ENCODE measurements at places on chromosomes 16 and 17. TPM values are rescaled to one million over a fixed set of nuclear protein-coding genes. Genes with fewer than 3 reads are reported as not detected.

- H3K4me3 ChIP-seq: no peak overlapping the region
- H3K4me1 ChIP-seq: peaks cover 8% of the 10 kb centered on the region
- DNase-seq: no peak
- no peaks in the 10 kb centered on the region for H3K27me3 ChIP-seq
- no peak overlapping the region for H3K27ac ChIP-seq
- no peaks in the 10 kb centered on the region for H3K36me3 ChIP-seq
Measured at GRCh38 chr16:62539657-62540056, 503.4 kb upstream of the CDH8 start.

GRCh38 chr17:10842658-10843057 lies 4.8 kb upstream of the PIRT start:
- DNase-seq: no peak
- H3K27me3 ChIP-seq: no peaks in the 10 kb centered on the region
- H3K27ac ChIP-seq: no peak overlapping the region
- no peaks in the 10 kb centered on the region for H3K4me1 ChIP-seq
- H3K4me3 ChIP-seq: no peak overlapping the region

DNA sequence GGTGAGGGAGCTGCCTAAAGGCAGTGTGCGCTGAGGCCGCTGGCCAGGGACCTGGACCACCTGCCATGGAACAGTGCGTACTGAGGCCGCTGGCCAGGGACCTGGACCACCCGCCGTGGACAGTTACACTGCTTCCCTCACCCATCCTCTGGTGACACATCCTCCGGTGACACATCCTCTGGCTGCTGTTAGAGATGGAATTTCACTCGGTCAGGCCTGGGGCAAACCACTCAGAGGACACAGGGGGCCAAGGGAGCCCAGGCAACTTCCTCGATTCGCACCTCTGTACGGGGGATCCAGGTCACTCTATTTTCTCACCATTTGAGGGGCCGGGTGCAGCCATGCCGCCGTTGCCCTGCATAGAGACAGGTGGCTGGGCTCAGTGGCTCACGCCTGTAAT lies 32.4 kb upstream of the RPTOR start:
- H3K4me3 ChIP-seq: no peak overlapping the region
- H3K27ac ChIP-seq: peak overlapping the region; percentile 67
- peak; percentile 68 for DNase-seq
- H3K36me3 ChIP-seq: no peaks in the 10 kb centered on the region
- H3K27me3 ChIP-seq: peaks cover 6% of the 10 kb centered on the region

DNA sequence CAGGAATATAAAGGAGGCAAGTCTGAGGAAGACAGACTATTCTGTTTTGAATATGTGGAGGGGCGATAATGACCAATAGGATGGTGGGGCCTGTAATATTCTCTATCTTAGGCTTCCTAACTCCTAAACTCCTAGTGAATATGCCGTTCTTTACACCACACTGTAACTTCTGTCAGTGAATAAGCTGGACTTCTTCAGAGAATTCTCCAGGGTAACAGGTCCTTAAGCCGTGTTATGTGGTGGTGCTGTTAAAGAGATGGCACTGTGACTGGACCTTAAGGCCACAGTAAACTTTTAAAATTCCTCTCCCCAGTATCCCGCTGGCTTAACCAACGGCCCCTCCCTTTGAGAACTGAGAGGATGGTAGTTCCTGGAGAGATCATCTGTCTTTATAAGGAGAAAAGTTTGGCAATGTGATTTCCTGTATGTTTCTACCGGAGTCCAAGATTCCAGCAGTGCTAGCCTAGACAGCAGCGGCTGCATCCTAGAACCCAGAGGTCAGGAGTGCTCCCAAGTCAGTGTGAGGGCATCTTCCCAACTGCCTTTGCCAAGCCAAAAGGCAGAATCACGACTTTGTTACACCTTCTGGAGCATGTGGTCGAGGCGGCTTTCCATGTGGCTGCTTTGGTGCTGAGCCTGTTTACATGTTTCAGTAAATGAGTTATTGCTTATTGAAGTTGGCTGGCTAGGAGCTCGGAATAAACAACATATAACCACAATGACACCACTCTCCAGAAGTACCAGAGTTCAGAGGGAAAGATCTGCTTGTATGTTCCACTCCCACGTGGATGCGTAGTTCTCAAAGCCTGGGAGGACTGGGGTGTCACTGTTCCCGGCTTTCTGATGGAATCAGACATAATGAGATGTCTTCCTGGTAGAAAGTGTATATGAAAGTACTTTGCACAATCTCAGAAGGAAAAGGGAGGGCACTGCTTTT lies 41.0 kb downstream of the TUBD1 start:
- peak; percentile 54 for DNase-seq
- no peak overlapping the region for H3K4me3 ChIP-seq
- no peaks in the 10 kb centered on the region for H3K36me3 ChIP-seq
- H3K27ac ChIP-seq: peak overlapping the region; percentile 78
- H3K27me3 ChIP-seq: no peaks in the 10 kb centered on the region

DNA sequence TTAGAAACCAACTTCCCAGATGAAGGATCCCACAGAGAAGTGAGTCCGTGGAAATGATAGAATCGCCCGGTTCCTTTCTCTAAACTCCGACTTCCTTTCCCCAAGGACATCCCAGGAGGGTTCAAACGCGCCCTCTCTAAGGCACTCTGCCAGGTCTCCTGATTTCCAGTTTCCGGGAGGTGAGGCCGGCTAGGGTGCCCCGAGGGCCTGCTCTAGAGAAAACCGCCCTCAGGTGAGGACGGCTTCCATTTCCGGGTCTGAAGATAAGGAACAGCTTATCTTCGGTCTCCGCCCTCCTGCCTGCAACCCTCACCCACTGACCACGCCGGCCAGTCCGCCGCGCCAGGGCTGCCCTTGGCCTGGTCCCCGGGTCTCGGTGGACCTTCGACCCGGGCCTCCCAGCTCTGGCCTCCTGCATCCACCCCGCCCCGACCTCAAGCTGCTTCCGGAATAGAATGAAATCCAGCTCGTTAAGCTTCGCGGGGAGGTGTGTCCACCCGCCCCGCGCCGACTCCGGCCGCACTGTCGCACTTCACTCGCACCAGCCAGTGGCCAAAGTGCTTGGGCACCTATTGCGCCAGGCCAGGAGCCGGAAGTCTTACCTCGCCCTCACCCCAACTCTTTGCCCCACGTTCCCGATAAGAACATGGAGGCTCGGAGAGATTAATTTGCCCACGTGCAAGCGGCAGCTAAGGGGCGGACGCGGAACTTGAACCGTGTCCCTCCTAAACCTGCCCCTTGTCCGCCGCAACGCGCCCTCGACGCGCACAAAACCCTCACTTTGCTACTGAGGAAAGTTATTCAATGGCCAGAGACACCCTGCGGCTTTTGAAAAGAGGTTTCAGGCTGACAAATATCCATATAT lies 836 bp upstream of the MMP15 start:
- peaks cover 27% of the 10 kb centered on the region for H3K4me1 ChIP-seq
- no peaks in the 10 kb centered on the region for H3K36me3 ChIP-seq
- no peaks in the 10 kb centered on the region for H3K27me3 ChIP-seq
- H3K4me3 ChIP-seq: no peak overlapping the region
- peak; percentile 71 for DNase-seq

GRCh38 chr17:57818066-57818465 lies 31.8 kb downstream of the MRPS23 start:
- no peaks in the 10 kb centered on the region for H3K36me3 ChIP-seq
- no peak overlapping the region for H3K27ac ChIP-seq
- H3K27me3 ChIP-seq: no peaks in the 10 kb centered on the region
- no peaks in the 10 kb centered on the region for H3K4me1 ChIP-seq
- no peak for DNase-seq
- no peak overlapping the region for H3K4me3 ChIP-seq

DNA sequence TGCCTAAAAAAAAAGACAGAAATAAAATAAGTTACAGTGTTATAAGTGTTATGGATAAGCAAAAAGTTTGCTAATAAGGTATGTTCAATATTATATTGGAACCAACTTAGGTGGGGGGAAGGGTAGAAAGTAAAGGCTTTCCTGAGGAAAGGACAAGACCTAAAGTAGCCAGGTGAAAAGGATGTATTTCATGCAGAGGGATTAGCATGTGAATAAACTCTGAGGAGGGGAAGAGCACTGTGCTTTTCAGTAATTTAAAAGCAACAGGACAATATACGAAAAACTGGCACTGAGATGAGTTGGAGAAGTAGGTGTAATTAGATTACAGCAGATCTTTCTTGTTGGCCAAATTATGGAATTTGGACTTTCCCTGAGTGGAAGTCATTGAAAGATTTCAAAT lies 7.6 kb downstream of the TOP2A start:
- H3K4me3 ChIP-seq: no peak overlapping the region
- H3K4me1 ChIP-seq: no peaks in the 10 kb centered on the region
- H3K27ac ChIP-seq: no peak overlapping the region
- DNase-seq: no peak
- H3K36me3 ChIP-seq: no peaks in the 10 kb centered on the region

DNA sequence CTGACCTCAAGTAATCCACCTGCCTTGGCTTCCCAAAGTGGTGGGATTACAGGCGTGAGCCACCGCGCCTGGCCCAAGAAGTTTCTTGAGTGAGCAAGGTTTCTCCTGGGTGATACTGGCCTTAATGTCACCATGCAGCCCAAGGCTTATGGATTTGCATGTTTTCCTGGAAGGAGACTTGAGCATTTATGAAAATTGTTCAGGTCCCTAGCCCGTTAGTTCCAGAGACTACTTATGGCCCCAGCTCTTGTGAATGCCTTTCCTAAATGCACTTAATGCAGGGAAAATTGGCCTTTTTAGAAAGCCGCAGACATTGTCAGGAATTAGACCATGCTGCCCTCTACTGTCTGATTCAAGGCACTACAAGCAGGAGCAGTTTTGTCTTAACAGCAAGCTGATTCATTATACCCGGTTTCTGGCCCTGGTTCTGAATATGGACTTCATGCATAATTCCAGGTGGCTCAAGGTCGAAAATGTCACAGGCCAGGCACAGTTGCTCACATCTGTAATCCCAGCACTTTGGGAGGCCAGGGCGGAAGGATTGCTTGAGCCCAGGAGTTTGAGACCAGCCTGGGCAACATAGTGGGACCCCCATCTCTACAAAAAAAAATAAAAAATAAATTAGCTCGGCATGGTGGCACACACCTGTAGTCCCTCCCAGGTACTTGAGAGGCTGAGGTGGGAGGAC lies 91.3 kb downstream of the SNX29 start:
- no peaks in the 10 kb centered on the region for H3K27me3 ChIP-seq
- H3K27ac ChIP-seq: no peak overlapping the region
- DNase-seq: peak; percentile 59

DNA sequence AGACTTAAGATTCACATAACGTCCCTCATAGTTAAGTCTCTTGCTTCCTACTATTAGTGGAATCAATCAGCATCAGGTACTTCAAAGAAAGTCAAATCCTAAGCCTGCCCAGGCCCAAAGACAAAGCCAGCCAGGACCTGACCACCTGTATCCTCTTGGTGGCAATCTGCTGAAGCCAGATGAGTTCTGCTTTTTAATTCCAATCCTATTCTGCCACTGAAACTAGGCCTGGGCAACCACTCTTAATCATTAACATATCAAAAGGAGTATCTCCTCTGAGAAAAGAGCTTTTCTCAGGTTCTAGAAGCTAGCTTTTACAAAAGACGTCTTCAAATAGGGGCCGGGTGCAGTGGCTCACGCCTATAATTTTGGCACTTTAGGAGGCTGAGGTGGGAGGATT lies 15.1 kb upstream of the GLG1 start:
- H3K27ac ChIP-seq: no peak overlapping the region
- no peaks in the 10 kb centered on the region for H3K27me3 ChIP-seq
- no peak overlapping the region for H3K4me3 ChIP-seq
- H3K36me3 ChIP-seq: no peaks in the 10 kb centered on the region
- no peak for DNase-seq
- no peaks in the 10 kb centered on the region for H3K4me1 ChIP-seq

DNA sequence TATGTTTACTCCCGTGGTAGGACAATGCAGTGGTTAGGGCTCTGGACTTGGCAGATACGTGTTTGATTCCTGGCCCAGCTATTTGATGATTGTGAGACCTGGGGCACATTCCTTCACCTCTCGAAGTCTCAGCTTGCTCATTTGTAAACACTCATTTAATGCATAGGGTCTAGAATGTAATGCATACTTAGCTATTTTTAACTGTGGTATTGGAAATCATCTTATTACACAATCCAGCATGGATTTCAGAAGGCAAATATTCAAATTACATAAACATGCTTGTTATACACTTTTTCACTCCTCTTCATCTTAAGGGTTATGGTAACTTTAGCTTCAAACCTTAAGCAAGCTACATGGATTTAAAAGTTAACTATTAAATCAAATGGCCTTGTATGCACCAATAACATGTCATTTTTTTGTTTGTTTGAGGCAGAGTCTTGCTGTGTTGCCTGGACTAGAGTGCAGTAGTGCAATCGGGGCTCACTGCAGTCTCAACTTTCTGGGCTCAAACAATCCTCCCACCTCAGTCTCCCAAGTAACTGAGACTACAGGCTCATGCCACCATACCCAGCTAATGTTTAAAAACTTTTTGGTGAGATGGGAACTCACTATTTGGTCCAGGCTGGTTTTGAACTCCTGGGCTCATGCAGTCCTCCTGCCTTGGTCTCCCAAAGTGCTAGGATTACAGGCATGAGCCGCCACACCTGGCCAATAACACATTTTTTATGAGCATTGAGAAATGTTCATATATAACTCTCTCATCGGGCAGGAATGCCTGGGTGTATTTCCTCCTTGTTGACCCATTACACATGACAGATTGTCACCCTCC lies 52.5 kb downstream of the VAT1L start:
- no peaks in the 10 kb centered on the region for H3K4me1 ChIP-seq
- H3K27me3 ChIP-seq: no peaks in the 10 kb centered on the region
- no peak overlapping the region for H3K4me3 ChIP-seq
- H3K36me3 ChIP-seq: no peaks in the 10 kb centered on the region

GRCh38 chr17:57355090-57355859 lies 99.0 kb downstream of the MSI2 start:
- H3K27me3 ChIP-seq: no peaks in the 10 kb centered on the region
- H3K36me3 ChIP-seq: no peaks in the 10 kb centered on the region
- no peak overlapping the region for H3K4me3 ChIP-seq
- peak overlapping the region; percentile 87 for H3K27ac ChIP-seq

- no peak overlapping the region for H3K27ac ChIP-seq
- H3K4me1 ChIP-seq: no peaks in the 10 kb centered on the region
- no peaks in the 10 kb centered on the region for H3K27me3 ChIP-seq
- no peaks in the 10 kb centered on the region for H3K36me3 ChIP-seq
Measured at GRCh38 chr16:24070851-24071250, 185.3 kb upstream of the CACNG3 start.

DNA sequence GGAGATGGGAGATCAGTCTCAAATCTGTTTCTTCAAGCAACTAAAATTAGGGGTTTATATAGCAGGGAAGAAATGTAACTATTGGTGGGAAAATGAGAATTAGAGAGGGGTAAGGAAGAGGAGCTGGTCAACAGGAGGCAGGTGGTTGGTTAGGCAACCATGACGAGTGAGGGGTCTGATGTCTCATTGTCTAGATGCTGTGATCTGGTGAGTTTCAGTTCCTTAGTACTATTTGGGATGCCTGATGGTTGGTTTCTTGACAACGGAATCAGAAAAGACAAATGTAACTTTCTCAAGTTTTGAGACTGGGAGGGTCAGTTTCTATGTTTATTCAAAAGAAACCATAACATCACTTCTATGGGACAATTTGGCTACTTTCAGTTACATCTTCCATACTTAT lies 415.3 kb upstream of the C16orf82 start:
- no peak for DNase-seq
- H3K27ac ChIP-seq: no peak overlapping the region
- H3K36me3 ChIP-seq: no peaks in the 10 kb centered on the region

- no peak overlapping the region for H3K4me3 ChIP-seq
- no peaks in the 10 kb centered on the region for H3K36me3 ChIP-seq
- H3K4me1 ChIP-seq: no peaks in the 10 kb centered on the region
- H3K27ac ChIP-seq: no peak overlapping the region
- H3K27me3 ChIP-seq: no peaks in the 10 kb centered on the region
Measured at GRCh38 chr17:70796757-70797156, 627.4 kb downstream of the KCNJ2 start.

The MYLK3 gene
- total RNA-seq: 0.83 TPM

The PERCC1 gene
- not detected for total RNA-seq

All from adrenal gland (tissue), 19 donors.